SW 1271 (cell line): ENCODE measurements at places on chromosomes 2 and 18.
A peak's percentile ranks its signal among the peaks of the same experiment; 100 is the strongest.

- DNase-seq, result no peak
Observed at GRCh38 chr2:233360771-233361176, 6.5 kb downstream of the DGKD start.

- DNase-seq, result no peak
Observed at GRCh38 chr18:35581898-35582641, 530 bp downstream of the GALNT1 start.

DNA sequence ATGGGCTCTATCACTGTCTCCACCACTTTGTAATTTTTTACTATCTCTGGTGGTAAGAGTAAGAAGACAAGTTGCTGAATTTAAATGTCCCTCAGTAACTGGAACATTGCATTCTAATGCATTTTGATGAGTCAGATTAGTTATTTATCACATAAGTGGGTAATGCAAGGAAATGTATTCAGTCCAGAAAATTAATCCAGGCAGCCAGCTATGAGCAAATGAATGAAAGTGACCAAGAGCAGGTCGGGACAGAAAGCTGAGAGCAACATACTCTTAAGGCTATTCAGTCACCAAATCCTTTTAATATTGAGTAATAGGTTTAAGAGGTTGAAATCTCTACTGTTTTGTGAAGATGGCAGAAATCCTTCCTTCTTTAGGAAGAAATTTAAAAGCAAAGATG, 265.5 kb upstream of the PARD3B start:
- DNase-seq, result no peak

DNA sequence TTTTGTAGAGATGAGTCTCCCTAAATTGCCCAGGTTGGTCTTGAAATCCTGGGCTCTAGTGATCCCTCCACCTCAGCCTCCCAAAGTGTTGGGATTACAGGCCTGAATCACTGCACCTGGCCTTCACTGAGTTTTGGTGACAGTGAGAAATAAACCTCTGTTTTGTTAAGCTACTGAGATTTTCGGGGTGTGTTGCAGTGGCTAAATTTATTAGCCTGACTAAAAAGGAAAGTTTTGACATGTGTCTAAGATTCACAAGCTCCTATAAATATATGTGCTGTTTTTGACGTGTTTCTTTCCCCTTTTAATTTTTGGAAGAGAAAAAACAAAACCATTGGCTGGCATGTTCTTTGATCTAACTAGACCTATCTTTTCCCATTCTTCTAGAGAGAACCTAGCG, 190.5 kb upstream of the MC4R start:
- no peak for DNase-seq

GRCh38 chr2:3280197-3280596, 97.4 kb downstream of the EIPR1 start:
- no peak for DNase-seq

DNA sequence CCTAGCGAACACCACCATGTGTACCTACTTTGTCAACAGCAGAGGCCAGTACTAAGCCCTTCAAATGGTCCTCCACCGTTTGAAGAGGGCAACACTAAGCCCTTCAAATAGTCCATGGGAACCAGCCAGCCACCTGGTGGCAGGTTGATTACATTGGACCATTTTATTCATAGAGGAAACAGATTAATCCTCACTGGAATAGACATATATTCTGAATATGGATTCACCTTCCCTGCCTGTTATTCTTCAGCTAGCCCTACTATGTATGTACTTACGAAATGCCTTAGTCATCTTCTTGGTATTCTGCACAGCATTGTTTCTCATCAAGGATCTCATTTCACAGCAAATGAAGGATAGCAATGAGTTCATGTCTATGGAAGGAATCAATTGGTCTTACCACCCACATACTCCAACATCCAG, 10.0 kb upstream of the ZNF396 start:
- no peak for DNase-seq

GRCh38 chr2:241168366-241168765, 18.1 kb downstream of the PPP1R7 start:
- no peak for DNase-seq

DNA sequence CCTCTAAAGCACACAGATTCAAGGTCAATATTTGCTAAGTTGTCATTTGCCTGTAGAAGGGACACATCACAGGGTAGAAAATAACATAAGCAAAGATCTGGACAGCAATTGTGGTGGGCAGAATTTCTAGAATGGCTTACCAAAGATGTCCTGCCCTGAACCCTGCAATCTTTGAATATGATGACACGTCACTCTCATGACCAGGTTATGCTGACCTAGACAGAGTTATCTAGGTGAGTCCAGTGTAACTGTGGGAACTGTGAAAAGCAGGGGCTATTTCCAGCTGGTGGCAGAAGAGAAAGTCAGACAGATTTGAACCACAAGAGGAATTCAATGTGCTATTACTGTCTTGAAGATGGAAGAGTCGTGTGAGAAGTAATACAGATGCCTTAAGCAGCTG, 112.3 kb upstream of the CNGA3 start:
- DNase-seq, result no peak

DNA sequence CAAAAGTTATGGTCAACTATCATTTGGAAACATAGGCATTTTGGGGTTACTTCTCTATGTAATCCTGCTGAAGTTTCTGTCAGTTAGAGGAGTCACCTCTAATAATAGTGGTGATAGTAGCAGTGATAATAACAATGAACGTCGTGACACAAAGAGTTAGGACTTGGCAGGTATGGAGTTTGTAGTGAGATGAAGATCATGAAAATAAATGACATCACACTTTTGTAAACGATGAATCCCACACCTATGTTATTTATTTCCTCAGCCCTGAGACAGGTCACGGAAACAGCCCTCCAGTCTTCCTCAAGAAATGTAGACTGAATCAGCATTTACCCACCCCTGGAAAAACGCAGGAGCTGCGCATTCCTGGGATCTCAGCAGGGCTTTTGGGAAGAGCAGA, 38.8 kb downstream of the TSN start:
- no peak for DNase-seq

GRCh38 chr2:25079050-25079635, 37.3 kb downstream of the EFR3B start:
- no peak for DNase-seq

DNA sequence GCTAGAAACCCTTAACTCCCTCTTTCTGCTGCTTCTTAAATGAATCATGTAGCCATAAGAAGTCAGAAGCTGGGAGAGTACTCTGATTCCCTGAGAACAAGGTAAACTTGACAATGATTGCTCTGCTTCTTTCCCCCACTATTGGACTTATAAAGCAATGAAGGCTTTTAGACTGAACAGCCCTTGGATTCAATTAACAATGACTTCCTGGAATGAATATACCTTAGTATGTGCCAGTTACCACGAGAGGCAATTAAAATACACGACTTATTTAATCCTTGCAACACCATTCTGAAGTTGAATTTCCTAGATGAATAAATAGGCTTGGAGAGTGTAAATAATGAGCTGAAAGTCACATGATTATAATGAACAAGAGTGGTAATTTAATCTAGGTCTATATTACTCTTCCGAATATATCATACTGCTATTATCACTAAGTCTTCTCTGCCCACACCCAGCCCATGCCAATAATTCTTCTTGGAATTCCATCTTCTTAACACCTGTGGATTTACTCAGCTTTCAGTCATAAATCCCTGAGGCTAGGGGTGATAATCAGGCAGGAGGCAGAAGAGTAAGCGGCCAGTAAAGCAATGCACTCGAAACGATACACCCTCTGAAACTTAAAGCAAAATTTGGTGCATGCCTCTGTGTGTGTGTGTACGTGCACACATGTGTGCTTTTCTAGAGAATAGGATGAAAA, 170.2 kb downstream of the ATAD2B start:
- no peak for DNase-seq

GRCh38 chr2:217935235-217935879, 67.4 kb downstream of the TNS1 start:
- no peak for DNase-seq

DNA sequence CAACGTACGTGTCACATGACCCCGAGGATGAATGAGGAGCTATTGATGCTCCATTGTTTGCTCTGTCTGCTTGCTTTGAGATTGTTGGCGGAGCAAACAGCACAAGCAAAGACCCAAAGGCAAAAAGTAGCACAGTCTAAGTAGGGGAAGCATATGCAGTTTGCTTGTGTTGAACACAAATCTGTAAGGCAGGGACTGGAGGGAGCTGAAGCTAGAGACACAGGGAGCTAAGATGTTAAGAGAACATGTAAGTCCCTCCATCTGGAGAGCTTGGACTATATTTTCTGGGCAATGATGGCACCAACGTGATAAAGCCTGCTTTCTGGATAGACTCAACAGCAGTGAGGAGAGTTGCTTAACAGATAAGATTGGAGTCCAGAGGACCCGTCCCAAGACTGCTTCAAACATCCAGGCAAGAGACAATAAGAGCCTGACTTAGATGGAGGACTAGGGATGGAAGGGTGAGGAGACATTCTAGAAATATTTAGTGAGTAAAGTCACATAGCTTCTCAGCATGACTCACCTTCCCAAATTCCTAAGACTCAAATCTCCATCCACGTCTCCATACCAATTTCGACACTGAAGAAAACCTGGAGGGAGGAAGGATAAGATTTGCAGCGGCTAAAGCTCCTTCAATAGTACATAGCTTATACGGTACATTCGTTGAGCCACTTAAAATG, 88.1 kb upstream of the KLF7 start:
- peak; percentile 19 for DNase-seq

DNA sequence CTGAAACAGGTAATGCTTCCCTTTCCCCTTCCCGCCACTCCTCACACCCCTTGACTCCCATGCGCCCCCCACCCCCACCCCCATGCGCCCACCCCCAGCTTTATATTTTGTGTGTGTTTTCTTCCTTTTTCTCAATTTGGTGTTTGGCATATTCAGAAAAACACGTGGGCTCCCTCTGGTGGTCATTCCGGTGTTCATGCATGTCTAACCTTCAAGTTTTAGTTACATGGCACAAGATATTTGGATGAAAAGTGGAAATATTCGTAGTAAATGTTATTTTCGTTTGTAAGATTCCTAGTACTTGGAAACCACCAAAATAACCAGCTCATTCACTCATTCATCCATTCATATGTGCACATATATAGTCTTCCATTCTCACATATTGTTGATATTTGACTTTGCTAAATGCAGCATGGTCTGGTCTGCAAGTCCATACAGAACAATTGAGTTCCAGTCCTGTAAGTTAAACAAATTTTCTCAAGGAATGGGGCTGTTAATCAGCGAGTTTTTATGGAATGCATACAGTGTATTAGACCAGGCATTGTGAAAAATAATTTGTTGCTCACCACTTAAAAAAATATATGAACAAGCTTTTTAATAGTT, 143.6 kb upstream of the MAP3K20 start:
- DNase-seq, result no peak

DNA sequence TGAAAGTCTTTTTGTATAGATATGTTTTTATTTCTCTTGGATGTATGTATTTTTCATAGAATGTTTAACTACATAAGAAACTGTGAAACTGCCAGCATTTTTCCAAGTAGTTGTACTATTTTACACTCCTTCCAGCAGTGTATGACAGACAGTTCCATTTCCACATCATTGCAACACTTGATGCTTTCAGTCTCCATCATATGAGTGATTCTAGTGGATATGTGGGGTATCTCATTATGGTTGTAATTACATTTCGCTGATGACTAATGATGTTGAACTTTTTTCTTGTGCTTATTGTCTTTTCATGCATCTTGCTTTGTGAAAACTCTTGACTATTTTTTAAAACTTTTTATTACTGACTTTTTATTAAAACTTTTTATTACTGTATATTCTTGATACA, 101.4 kb downstream of the ARHGAP28 start:
- DNase-seq, result no peak

DNA sequence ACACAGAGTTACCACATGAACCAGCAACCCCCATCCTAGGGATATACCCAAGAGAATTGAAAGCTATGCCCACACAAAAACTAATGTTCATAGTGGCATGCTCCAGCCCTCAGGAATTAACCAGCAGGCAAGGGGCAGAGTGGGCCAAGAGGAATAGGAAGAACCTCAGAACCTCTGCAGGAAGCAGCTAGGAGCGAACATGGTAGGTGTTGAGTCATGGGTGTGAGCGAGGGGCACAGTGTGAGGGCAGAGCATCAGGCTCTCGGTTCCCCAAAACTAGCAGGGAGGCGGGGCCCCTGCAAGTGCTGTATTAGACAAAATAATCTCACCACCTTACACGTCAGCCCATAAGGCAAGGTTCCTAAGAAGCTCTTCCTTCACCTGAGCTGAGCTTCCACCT, 5.6 kb upstream of the RUFY4 start:
- no peak for DNase-seq

- DNase-seq, result no peak
Observed at GRCh38 chr18:35827275-35827902, 145.1 kb upstream of the RMP24 start.

- DNase-seq, result no peak
Observed at GRCh38 chr2:70733646-70734180, 34.3 kb downstream of the ADD2 start.

DNA sequence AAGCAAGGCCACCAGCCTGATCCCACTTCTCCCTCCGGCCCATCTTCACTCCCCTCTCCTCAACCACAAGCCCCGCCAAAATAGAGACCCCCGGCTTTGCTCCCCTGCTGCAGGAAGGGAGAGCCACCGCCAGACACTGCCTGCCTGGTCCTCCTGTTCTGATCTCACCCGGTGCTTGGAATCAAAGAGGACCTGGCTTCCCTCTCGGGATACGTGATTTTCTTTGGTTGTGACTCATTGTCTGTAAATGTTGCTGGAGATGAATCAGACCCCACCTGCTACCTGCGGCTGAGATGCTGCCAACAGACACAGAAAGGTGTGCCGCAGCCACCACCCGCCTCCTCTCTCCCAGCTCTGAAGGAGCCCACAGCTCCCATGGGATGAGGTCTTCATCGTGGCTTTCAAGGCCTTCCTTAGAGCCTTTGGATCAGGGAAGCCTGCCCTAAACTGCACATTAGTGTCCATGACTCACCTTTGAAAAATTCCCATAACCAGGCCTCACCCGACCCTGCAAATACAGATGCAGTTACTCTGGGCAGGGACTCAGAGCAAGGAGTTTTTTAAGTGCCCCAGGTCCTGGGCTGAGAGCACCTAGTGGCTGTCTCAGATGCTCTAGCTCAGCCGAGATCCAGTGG, 79.4 kb upstream of the ZNF532 start:
- DNase-seq, result peak; percentile 62

DNA sequence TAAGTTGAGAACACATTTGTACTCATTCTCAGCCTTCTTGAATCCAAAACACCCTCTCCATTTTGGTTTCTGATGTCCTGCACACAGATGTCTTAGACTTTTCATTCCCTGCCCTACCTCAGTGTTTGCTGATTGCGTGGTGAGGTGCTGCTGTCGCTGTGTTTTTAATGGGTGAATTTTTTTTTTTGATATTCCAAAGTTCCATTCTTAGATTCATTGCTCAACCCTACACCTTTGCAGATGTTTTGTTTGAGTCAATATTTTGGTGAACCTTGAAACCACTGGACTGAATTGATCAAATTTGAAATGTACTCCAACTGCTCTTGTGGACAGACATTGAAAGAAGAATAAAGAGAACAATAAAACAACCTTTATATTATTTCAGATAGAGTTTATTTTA, 130.4 kb upstream of the DSEL start:
- no peak for DNase-seq

- no peak for DNase-seq
Observed at GRCh38 chr2:136410673-136411072, 292.7 kb upstream of the CXCR4 start.
